ENCODE measurements at places on chromosomes 2 and 18.

DNA sequence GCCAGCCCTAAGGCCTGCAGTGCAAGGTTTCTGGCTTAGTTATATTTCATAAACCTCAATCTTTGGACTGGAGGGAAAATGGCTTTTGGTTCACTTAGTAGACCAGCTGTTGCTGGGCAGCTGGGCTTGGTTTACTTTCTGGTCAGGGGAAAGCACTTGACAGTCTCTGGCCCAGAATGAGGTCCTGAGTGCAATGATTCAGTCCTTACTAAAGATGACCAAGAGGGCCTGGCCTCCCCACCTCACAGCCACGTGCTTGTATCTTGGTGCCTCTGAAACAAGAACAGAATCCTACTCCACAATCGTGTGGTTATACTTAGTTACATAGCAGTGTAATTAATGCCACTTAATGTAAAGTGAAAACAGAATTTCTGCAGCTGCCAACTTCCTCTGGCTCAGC, 325.5 kb upstream of the MEIS1 start:
- no peak for DNase-seq

DNA sequence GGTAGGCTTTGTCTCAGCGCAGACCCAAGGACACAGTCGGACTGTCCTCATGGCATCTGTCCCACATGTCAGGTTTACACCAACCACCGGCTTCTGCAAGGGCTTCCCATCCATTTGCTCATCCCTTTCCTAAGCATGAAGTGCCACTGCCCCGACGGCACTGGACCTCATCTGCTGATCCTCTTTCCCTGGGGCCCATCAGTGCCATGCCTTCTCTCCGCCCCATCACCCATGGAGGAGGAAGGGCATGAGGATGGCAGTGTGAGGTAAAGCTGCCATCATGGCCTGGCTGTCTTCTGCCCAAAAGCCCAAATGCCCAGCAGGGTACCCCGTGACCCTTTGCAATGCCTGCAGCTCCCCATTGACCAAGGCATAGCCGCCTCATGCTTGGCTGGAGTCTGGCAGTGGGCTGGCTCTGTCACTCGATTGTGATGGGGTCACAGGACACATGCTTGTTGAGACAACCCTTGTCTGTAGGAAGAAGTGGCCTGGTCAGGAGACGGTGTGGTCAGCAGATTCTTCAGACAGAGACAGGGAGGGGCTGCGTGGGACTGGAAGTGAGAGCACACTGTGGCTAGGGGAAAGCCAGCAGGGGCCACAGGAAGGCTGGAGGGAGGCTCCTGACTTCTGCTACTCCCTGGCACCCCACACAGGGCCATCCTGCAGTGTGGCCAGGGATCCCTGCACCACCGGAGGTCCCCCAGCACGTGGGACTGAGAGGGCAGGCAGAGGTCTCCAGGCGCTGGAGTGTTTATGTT, 493.7 kb upstream of the HS6ST1 start:
- DNase-seq: no peak

GRCh38 chr2:60459851-60460250, 93.6 kb downstream of the BCL11A start:
- no peak for DNase-seq

DNA sequence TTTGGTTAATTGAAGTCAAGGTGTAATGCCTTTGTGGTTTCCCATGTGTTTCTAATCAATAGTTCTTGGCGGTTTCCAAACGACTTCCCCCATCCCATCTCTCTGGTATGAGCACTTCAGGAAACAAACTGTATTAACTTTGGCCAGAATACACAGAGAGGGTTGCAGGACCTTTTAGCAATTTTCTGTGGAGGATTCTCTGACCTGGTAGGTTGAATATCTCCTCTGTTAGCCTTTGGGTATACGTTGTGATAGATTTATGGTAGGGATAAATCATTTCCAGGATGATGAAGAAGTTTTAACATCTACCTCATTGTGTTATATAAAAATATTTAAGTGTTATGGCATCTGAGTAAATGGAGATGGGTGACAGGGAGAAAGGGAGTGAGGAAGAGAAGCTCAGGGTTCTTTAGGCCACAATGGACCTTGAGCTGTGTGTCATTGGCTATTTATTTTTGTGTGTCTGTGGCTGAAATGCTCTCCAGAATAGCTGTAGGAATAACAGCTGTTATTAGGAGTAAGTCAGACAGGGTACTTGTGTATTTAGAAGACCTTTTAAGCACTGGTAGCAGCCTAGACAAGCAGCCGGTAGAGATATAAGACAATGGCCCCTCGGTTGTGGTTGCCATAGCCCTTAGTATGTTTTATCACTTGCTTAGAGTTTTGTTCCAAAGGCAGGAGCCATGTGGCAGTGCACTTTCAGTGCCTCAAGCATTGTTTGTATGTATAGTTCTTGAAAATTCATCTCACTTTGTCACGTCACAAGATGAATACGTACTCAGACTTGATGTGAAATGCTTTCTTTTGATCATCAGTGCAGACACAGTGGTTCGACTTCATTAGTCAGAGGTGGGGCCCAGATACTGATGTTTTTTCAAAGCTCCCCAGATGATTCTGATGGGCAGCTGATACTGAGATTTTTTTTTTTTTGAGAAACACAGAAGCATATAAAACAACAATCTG, 91.1 kb downstream of the FMNL2 start:
- DNase-seq: no peak

DNA sequence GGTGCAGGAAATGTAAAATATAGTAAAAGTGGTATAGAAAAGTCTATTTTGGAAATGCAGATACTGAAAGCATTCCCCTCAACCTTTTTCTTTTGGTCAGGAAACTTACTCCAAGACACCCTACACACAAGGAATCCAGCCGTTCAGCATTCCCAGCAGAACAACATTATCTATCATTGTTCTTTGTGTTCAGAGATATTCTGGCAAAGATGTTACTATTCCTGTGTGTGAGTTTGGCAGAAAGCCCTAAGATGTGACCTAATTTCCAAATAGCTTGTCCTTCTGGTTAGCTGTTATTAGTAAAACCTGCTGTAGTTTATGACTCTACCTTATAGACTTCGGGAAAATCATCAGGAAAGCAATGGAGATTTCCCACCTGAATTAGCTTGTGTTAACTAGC, 78.1 kb upstream of the PELI1 start:
- no peak for DNase-seq

DNA sequence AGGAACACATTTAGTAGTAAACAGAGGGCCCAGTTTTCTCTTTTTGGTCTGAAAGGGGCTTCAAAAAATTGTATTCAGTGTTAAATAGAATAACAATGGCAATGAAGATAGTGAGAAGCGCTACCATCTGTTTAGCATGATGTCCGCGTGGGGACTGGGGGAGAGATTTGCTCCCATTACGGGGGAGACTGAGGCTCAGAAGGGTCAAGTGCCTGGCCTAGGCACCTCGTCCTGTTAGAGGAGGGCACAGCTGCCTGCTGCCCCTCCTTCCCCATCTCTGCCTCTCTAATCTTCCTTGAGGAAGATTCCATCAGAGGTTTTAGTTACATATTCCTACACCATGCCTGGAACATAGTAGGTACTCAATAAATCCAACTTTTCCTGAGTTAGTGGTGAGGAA, 10.1 kb upstream of the TMEM185B start:
- DNase-seq: no peak

DNA sequence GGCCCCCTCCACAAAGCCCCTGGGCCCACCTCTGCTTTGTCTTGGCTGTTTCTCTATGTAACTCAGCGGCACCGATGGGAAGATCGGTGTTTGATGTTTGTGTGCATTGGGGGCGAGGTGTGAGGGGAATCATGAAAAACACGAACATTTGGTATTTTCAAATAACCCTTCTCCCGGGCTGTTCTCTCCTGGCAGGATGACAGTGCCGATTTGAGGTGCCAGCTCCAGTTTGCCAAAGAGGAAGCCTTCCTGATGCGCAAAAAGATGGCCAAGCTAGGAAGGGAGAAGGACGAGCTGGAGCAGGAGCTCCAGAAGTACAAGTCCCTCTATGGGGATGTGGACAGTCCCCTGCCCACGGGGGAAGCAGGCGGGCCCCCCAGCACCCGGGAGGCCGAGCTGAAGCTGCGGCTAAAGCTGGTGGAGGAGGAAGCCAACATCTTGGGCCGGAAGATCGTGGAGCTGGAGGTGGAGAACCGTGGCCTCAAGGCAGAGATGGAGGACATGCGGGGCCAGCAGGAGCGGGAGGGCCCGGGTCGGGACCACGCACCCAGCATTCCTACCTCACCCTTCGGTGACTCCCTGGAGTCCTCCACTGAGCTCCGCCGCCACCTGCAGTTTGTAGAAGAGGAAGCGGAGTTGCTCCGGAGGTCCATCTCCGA, 78.1 kb downstream of the MTCL1 start:
- DNase-seq: no peak

- DNase-seq: no peak
Observed at GRCh38 chr2:141766225-141766624, 364.6 kb downstream of the LRP1B start.

DNA sequence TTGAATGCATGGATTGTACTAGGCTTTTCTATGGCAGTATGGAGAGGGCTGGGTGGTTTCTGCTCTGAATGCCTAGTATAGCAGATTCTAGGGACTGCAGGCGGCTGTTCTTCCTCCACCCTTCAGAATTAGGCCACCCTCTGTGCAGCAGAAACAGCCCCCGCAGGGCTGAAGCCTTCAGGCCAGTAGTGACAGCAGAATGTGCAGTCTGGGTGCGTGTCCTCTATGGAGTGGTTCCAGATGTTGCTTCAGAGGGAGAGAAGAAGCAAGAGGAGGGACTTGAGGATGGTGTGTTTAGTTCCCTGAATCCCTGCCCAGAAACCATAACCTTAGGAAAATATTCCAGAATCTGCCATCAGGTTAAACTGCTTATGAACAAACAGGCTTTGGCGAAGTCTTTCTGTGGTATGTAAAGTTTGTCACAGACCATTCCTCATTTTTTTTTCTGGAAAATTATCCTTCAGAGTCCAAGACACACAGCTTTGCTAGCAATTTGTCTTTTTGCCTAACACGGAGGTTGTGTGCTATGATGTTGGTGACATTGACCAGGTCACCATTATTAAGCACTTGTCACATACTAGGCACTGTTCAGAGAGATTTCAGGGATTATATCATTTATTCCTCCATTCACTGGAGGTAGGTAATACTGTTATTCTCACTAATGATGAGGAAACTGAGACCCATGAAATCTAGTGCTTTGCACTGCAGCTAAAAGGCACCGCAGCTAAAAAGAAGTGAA, 21.1 kb downstream of the CASP10 start:
- DNase-seq: no peak

GRCh38 chr2:144324446-144325045, 195.4 kb downstream of the ZEB2 start:
- peak; percentile 82 for DNase-seq

- DNase-seq: no peak
Observed at GRCh38 chr2:62163106-62163831, 32.6 kb upstream of the B3GNT2 start.

DNA sequence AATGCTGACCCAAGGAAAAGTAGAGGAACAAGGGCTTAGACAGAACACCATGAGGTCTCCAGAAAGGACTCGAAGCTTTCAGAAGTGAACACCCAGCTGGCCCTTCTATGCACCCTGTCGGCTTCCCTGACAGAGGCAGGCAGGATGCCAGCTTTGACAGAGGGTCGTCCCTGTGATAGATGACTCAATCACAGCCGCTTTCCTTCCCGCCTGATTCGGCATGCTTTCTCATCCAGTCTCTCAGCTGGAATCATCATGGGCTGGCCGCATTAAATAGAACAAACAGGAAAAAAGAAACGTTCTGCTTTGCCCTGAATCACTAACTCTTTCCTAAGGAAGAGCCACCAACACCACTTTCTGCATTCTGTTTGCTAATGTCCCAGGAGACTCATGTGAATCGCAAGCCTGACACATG, 140.3 kb upstream of the RAB12 start:
- DNase-seq: no peak

- DNase-seq: no peak
Observed at GRCh38 chr2:26469092-26469710, 8.7 kb downstream of the OTOF start.

GRCh38 chr2:198660501-198660900, 797.2 kb downstream of the SATB2 start:
- no peak for DNase-seq

- DNase-seq: no peak
Observed at GRCh38 chr2:232569541-232569940, 19.1 kb downstream of the EIF4E2 start.

GRCh38 chr2:75559680-75560021, 1.1 kb downstream of the EVA1A start:
- no peak for DNase-seq

DNA sequence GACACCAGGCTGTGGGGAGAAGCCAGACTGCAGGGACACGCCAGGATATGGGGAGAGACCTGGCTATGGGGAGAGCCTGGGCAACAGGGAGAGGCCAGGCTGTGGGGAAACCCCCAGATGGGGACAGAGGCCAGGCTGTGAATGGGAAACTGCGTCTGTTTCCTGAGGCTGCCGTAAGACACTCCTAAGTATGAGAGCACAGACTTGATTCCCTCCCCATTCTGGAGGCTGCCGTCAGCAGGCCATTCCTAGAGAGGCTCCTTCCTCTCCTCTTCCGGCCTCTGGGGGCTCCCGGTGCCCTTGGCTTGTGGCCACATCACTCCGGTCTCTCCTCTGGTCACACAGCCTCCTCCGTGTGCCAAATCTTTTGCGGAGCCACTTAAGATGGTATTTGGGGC, 32.3 kb downstream of the ADI1 start:
- no peak for DNase-seq

- DNase-seq: no peak
Observed at GRCh38 chr2:158755310-158756087, 39.6 kb upstream of the DAPL1 start.

DNA sequence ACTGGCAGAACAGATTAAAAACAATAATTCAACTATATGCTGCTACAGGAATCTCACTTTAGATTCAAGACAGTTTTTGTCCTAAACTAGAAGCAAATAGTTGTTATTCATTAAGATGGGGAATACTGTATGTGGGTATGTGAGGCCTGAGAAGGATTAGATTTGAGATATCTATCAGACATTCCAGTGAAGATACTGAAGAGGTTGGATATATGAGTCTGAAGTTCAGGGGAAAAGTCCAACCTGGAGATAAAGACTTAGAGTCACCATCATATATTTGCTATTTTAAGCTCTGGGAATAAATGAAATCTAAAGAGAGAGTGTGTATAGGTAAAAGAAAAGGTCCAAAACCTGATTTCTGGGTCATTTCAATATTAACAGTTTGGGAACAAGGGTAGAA, 96.2 kb upstream of the RBBP8 start:
- DNase-seq: no peak

DNA sequence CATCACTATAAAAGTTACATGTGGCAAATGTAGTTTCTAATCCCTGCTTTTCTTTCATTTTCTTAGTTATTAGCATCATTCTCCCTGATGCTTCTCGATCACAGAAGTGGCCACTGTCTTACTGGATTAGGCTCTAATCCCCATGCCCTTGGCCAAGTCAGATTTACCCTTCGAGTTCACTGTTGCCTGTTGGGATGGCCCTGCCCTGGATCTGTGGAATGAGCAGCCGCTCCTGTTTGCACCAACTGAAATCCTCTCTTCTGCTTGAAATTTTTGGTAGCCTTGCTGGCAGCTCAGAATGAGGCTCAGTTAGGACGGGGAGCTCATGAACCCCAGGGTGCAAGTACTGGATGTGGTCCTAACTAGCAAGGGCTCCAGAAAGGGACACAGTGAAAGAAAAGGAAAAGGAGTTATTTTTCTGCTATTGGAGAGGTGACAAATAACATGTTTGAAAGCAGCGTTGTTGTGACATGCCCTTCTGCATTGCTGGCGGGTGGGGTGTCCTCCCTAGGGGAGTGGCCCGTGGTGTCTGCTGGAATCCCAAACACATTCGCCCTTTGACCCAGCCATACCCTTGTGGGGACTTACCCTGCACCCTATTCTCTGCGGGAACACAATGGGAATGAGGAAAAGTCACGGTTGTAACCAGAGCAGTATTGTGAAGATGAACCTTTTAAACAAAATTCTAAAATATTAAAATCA, 34.5 kb downstream of the RBFA start:
- DNase-seq: no peak
